Body of pancreas (tissue), 4 donors: ENCODE measurements at places on chromosomes 7 and 10. TPM values are rescaled to one million over a fixed set of nuclear protein-coding genes. Genes with fewer than 3 reads are reported as not detected.

DNA sequence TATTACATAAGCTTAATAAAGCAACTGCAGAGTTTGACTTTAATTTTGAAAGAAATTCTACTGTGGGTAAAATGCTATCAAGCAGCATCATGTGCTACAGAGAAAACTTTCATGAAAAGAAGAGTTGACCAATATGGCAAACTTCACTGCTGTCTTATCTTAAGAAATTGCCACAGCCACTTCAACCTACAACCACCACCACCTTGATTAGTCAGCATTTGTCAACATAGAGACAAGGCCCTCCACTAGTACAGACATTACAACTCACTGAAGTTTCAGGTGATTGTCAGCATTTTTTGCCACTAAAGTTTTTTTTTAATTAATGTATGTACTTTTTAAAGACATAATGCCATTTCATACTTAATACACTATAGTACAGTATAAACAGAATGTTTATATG, 350.3 kb downstream of the HPSE2 start:
- no peak for DNase-seq

TAS2R41 gene
- total RNA-seq, result not detected

- DNase-seq, result no peak
Measured at GRCh38 chr7:124996778-124997177, 67.2 kb upstream of the POT1 start.

- DNase-seq, result no peak
Measured at GRCh38 chr10:15863323-15863722, 3.0 kb upstream of the MINDY3 start.

GRCh38 chr10:50381642-50382041, 130.3 kb upstream of the ASAH2 start:
- DNase-seq, result no peak
